GOT3 (cell line): ENCODE measurements at places on chromosomes 3 and 15.

DNA sequence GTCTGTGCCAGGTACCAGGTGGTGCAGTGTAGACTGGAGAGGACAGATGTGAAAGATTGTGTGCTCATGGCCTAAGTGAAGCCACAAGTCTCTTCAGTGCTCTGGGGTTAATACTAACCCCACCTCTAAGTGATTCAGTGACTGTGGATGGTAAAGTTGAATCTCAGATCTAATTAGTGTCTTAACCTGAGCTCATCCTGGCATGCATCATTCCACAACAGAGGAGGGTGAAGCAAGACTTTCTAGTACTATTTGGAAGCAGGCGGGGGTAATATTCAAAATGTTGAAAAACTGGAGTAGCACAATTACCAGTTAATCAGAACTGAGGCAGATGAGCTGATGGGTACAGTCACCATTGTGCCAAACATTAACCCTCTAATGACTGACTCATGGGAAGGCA is 2.8 kb upstream of the MESD start:
- no peak for DNase-seq

GRCh38 chr15:31032961-31033371 is 41.5 kb upstream of the MTMR10 start:
- no peak for DNase-seq

GRCh38 chr3:5675319-5675718 is 487.8 kb downstream of the EDEM1 start:
- no peak for DNase-seq

- no peak for DNase-seq
These were observed 31.7 kb downstream of the ECT2 start for GRCh38 chr3:172782235-172782634.

DNA sequence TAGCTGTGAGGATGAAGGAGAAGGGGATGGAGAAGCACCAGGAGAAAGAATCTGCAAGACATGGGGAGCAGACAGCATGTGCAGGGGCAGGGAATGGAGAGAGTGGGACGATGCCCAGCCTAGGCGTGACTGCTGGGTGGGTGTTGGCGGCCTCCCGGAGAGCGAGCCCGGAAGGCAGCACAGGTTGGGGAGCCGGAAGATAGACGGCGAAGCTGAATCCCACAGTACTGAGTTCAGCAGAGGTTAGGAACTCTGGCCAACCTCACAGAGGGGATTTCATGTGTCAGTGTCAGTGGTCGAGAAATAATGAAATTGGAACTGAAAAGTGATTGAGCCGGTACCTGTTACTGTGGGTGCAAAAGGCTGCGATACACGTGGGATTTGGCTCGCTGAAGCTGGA is 55.2 kb downstream of the PXYLP1 start:
- DNase-seq: no peak

GRCh38 chr15:37898362-37898761 is 36.1 kb upstream of the TMCO5A start:
- no peak for DNase-seq

DNA sequence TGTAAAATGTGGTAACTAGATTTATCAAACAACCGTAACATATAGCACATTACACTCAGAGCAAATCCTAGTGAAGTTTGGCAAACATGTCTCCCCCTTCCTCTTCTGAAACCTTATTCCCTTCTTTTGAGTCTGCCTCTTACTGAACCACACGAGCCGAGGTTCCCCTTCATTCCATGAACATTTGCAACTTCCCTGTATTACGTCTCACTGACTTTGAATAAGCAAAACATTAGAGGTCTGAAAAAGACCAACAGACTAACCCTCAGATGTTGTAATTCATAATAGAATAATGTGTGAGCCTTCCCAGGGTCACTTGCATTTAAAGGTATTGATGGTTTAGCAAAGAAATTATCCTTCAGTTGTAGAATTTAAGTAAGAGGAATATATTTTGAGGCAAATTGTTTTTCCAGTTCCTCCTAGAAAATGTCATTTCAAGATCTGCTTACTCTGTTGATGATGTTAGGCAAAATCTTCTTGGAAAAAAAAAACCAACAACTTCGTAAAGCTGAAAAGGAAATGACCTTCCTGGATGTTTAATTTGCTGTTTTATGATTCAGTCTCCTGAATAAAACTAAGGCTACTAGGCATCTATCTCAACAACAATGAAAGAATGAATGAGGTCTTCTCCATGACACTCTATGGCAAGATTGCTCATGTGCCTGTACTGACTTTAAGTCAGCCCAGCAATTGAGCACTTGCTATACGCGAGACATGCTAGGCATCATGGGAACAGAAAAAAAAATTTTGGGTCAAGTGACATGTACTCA is 296.9 kb upstream of the NECTIN3 start:
- no peak for DNase-seq
